ENCODE measurements at places on chromosomes 2 and 18.

- DNase-seq, result no peak
Measured at GRCh38 chr2:215410932-215411285, 25.0 kb downstream of the FN1 start.

GRCh38 chr18:47987388-47987699, 56.9 kb upstream of the SMAD2 start:
- DNase-seq, result no peak

- no peak for DNase-seq
Measured at GRCh38 chr18:48136827-48137373, 206.4 kb upstream of the SMAD2 start.

- no peak for DNase-seq
Measured at GRCh38 chr18:78868330-78869316, 111.0 kb upstream of the SALL3 start.

- DNase-seq, result no peak
Measured at GRCh38 chr2:96225016-96225533, 16.4 kb upstream of the STARD7 start.

DNA sequence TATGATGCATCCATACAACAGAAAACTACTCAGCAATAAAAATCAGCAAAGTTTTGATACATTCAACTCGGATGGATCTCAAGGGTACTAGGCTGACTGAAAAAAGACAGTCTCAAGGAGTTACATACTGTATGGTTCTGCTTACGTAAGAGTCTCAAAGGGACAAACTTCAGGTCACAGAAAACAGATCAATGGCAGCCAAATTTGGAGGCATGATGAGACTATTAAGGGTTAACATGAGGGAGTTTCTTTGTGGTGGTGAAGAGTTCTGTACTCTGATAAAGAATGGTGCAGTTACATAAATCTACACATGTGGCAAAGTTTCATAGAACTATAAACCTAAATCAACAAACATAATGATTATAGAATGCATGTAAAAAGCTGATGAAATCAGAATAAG, 81.4 kb downstream of the COBLL1 start:
- no peak for DNase-seq

- no peak for DNase-seq
Measured at GRCh38 chr18:50280707-50281294, 522 bp downstream of the MBD1 start.

GRCh38 chr2:72000110-72000509, 147.6 kb downstream of the CYP26B1 start:
- no peak for DNase-seq

- no peak for DNase-seq
Measured at GRCh38 chr2:170747921-170748320, 22.3 kb upstream of the ERICH2 start.

GRCh38 chr2:8754106-8754776, 72.4 kb downstream of the ID2 start:
- DNase-seq, result no peak

GRCh38 chr2:8526403-8526696, 155.5 kb upstream of the ID2 start:
- DNase-seq, result no peak

- DNase-seq, result no peak
Measured at GRCh38 chr2:110688594-110689091, 10.8 kb upstream of the BUB1 start.

- no peak for DNase-seq
Measured at GRCh38 chr2:118549503-118549902, 297.9 kb downstream of the EN1 start.

DNA sequence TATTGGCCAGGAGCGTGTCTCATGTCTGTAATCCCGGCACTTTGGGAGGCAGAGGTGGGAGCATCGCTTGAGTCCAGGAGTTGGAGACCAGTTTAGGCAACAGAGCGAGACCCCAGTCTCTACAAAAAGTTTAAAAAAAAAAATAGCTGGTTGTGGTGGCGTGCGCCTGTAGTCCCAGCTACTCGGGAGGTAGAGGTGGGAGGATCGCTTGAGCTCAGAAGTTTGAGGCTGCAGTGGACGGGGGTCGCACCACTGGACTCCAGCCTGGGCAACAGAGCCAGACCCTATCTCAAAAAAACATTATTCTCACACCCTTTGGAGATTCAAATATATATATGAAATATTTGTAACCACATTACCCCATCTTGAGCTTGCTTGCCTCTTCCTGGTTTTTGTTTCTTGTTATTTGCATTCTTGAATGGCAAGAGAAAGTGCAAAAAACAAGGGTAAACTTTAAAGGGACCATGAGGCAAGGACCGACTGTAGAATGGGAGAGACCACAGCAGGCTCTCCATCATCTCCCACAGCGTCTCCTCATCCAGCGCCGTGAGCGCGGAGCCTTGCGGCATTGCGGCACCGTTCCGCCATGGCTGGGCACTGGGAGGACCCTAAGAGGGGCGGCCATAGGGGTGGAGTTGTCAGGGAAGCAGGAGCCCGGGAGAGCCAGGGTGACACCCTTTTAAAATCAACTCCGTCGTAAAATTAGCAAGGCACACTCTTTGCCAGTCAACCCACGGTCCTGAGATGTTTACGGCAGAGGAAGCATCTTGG, 1.4 kb downstream of the ELP2 start:
- no peak for DNase-seq

GRCh38 chr2:33491441-33492084, 15.1 kb downstream of the RASGRP3 start:
- DNase-seq, result no peak

DNA sequence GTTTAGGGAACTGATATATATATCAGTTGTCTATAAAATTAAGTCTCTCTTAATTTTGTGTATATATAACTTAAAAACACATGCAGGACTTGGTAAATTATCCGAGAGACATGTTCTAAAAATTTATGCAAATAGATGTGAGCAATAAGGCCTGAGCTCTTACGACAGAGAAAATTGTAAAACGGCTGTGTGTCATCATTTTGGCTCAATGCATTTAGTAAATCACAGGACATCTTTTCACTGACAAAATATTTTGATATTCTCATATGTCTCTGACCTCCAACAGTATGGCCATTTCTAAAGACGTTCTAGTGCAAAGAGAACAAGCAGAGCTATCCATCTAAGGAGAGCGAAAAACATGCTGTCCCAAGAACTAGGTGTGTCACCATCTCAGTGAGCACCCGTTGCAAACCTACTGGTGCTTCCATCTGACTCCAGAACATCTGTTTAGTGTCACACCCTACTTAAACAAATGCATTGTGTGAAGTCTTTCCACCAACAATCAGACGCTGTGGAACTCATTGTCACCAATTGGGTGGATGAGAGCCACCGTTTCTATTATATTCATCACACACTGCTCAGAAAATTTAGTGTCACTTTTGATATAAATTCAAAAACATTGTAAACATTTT, 108.0 kb downstream of the ARHGAP15 start:
- DNase-seq, result no peak

DNA sequence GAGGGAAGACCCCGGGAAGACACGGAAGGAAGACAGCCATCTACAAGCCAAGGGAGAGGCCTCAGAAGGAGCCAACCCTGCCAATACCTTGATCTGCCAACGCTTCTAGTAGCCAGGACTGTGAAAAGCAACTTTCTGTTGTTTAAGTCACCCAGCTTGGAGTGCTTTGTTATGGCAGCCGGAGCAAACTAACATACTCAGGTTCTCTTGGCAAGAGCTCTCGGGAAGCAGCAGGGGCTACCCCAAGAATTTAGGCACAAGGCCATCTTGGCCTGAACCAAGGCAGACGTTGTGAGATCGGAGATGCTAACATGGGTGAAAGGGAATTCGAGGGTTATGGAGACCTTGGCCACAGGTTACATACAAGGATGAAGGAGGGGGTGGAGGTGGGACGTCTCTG, 78.6 kb upstream of the KLHL29 start:
- no peak for DNase-seq

GRCh38 chr2:173059971-173060461, 15.6 kb upstream of the MAP3K20 start:
- no peak for DNase-seq

- no peak for DNase-seq
Measured at GRCh38 chr18:77012806-77013541, 119.6 kb downstream of the MBP start.

GRCh38 chr2:8498994-8499393, 182.9 kb upstream of the ID2 start:
- DNase-seq, result no peak

- no peak for DNase-seq
Measured at GRCh38 chr2:121613774-121614173, 35.5 kb downstream of the CLASP1 start.
